ENCODE measurements at places on chromosomes 3 and 15.

DNA sequence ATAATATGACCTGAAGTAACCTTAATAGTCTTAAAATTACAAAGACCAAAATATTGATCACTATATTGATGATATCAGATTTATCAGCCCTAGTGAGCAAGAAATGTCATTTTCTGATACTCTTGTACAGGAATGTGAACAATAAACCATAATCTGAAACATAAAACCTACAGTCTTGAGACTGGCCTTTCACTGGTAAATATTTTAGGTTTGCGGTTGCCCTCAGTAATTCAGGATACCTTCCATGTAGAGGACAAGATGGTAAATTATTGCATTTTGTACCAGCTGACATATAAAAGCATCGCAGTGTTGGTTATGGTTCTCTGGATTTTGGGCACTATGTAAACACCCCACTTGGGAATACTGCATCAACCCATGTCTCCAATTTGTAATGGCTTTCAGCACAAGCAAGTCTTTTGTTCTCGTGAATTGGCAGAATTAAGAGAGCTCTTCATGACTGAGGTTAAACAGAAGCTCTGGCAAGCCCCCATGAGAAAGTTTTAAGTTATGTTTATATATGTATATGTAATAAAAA, 128.5 kb downstream of the LMLN start:
- no peak for DNase-seq

GRCh38 chr3:145457825-145458552, 703.0 kb downstream of the PLOD2 start:
- no peak for DNase-seq

DNA sequence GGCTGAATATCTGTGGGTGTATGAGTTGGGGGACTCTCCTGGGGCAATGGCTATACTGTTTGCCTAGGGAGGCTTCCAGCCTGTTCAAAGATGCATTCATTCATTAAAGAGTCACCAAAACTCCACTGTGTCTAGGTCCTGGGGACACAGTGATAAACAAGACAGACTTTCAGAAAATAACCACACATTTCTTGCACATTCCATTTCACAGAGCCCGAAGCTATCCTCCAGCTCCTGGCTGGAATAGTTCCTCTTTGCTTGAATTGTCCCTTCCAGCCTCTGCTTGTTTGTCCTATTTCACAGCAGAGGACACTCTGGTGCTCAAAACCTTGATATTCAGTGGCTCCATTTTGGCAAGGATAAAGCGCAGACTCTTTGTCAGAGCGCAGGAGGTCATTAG, 61.7 kb upstream of the ITGA11 start:
- no peak for DNase-seq

DNA sequence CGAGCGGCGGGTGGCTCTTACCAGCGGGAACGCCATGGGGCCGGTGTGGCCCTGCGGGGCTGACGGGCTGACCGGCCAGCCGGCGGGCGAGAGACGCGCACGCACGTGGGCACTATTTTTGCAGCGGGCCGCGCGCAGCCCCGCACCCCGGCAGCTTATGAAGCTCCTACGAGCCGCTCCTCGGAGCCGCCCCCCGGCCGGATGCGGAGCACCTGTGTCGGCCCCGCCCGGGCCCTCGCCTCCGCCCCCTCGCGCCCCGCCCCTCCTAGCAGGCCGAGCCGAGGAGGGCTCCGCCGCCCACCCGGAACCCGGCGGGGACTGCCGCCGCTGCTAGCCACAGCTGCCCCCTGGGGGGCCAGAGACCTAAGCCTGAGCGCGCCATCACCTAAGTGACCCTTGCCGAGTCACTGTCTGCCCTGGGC, 683 bp upstream of the CPEB1 start:
- DNase-seq, result no peak

DNA sequence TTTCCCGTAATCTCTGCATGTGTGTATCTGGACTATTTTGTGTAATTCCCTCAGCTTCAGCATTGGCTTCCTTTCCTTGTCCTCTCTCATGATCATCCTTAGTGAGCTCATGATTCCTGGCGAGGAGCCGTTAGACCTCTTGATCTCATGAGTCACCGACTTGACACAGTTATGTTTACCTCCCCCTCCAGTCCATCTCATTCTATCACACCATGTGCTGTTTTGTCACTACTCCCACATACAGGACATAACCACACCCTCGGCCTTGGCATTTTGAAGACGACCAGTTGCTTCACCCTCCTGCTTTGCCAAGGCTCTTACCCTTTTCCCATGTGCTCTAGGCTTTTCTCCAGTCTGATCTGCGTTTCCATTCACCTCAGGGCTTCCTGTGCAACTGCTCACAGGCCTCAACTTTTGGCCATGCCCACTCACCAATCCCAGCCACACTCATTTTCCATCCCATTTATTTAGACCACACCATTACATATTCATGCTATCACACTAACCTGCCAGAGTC, 41.5 kb downstream of the CP start:
- peak; percentile 75 for DNase-seq

DNA sequence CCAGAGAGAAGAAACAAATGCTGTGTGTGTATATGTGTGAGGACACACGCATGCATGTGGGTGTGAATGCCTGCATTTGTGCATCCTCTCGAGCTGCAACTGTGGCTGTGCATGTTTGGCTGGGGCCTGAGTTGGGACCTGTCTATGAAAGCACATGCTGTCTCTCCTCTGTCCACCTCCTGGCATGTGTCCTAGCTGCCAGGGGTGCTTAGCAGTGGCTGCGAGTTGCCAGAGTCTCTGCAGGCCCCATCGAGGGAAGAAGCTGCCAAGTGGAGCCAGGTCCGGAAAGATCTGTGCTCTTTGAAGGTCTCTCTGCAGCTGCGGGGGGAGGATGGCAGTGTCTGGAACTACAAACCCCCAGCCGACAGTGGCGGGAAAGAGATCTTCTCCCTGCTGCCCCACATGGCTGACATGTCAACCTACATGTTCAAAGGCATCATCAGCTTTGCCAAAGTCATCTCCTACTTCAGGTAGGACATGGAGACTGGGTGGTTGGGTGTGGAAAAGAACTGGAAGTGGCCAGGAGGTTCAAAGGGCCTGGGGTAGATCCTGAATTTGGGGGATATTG, 30.7 kb downstream of the NR1I2 start:
- DNase-seq, result peak; percentile 78

DNA sequence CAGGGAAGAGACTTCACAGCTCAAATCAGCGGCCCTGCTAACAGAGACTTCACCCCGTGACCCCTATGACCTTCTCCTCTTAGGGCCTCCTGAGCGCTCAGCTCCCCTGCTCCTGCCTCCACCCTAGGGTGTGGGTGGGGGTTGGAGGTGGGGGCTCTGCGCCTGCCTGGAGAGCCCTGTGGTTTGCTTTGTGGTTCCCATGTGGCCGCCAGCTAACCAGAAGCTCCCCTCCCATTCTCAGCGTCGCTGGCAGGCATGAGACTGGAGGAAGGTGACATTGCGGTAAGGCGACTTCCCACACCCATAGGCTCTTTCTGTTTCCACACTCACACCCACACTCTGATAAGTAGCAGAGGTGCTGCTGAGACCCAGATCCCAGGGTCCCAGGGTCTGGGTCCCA, 27.6 kb downstream of the XYLB start:
- DNase-seq, result no peak

DNA sequence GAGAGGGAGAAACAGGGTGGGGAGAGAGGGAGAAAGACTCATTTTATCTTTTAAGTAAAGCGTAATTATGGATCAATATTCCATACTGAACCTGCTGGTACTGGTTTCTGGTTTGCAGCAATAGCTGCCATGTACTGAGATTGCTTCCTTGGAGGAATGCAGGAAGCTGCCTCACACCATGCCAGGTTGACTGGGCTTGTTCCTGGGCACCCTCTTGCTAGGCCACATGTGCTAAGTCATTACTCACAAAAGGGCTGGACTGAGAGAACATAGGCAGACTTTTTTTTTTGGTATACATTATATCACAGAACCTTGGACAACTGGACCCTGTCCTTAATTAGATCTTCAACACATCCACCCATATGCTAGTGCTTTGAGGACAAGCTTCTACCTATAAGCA, 193.4 kb downstream of the ZNF621 start:
- DNase-seq, result no peak

GRCh38 chr3:169984292-169984691, 17.7 kb downstream of the SEC62 start:
- no peak for DNase-seq

DNA sequence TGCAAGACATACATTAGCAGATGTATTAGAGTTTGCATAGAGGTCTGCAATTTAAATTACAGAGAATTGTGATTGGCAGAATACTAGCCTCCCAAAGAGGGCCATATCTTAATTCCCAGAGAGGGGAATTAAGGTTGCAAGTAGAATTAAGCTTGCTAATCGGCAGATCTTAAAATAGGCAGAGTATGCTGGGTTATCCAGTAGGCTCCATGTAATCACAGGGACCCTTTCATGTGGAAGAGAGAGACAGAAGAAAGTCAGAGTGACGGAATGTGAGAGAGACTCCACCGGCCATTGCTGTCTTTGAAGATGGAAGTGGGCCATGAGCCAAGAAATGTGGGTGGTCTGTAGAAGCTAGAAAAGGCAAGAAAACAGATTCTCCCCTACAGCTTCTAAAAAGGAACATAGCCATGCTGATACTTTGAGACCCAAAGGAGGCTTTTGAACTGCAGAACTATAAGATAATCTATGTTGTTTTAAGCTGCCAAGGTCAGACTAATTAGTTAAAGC, 38.8 kb downstream of the IMPG2 start:
- no peak for DNase-seq

GRCh38 chr3:108387063-108387462, 90.7 kb downstream of the HHLA2 start:
- DNase-seq, result no peak

GRCh38 chr3:129249284-129250065, at the start of gene COPG1:
Gene COPG1, plus strand, starts transcription at chr3:129249606. Its CDS starts 104 bp downstream, at chr3:129249710.
- DNase-seq, result peak; percentile 94

DNA sequence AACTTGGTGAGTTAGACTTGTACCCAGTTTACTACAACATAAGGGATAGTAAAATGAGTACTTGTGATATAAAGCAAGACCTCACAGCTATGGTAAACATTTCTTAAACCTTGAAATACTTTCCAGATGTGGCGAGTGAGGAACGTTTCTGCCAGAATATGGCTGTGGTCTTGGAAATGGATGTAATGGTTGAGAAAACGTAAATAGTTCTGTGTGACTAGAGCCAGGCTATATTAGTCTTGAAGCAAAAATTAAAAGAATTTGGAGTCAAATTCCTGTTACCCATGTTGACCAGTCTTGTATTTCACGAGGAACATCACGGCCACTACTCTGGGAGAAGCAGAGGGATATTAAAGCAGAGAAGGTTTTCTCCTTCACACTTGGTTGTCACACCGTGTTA, 15.3 kb downstream of the OR4F15 start:
- no peak for DNase-seq

DNA sequence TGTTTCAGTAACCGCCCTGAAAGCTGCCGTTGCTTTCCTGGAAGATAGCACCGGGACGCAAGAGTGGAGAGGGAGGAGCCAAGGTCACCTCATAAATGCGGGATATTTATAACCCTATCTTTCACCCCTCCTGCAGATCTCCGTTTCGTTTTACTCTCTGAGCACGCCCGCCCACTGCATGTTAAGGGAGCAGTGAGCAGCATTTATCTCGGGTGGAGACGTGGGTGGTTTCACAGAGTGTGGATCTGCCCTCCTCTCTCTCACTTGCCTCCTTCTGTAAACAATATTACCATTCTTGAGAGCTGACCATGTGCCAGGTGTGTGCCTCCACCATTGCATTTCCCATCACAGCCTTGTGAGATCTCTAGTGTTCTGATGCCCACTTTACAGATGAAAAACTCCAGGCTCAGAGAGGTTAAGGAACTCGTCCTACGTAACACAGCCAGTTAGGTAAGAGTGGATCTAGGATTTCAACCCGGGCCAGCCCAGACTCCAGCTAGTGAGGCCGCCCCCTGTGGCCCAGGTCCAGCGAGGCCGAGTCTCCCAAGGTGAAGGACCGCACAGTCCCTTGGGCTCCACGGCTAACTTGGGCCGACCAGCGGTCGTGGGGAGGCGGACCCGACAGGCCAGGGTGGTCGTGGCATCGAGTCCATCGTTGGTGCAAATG, 16.9 kb upstream of the SEMA4B start:
- peak; percentile 85 for DNase-seq

- DNase-seq, result no peak
These were observed 252.3 kb upstream of the ARRDC4 start for GRCh38 chr15:97708252-97708651.

DNA sequence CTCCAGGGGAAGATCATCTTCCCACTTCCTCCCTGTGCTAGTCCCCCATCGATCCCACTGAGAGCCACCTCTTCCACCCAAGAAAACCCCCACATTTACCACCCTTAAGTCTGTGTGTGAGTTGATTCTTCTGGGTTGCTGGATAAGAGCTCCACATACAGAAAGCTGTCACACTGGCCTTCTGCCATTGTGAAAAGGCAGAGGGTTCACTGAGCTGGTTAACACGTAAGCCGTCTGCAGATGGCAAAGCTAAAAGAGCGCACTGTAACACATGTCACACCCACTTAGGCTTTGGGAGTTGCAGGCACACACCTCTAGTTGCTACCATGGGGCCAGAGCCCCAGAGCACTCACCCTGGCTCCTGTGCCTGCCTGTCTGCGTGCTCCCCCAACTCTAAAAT, 309.8 kb upstream of the LRRC3B start:
- DNase-seq, result no peak

GRCh38 chr3:68004091-68004490, 349.7 kb upstream of the SUCLG2 start:
- DNase-seq, result no peak

- no peak for DNase-seq
These were observed 47.2 kb downstream of the CCDC12 start for GRCh38 chr3:46929324-46929723.

DNA sequence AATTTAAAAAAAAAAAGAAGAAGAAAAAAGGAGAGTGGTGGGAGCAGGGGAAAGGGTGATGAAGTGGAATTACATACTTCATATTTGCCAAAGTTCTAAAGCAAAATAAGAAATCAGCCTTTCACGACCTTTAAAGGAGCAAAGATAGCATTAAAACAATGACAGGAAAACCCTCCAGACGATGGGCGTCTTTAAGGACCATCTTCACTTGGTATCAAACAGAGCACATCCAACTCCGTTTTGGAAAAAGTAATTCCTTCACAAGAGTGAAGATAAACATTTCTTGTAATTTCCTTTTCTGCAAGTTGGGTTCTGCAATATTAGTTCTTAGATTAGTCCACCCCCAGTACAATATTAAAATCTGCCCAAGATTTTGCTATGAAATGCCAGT, 32.8 kb downstream of the FRMD4B start:
- no peak for DNase-seq

- DNase-seq, result no peak
These were observed 63.1 kb downstream of the DCLK3 start for GRCh38 chr3:36701249-36701572.

GRCh38 chr15:36371509-36371908, 207.9 kb upstream of the CDIN1 start:
- DNase-seq, result no peak

GRCh38 chr3:176655404-176656094, 541.7 kb downstream of the TBL1XR1 start:
- no peak for DNase-seq

GRCh38 chr15:74206801-74207281, 4.3 kb upstream of the STRA6 start:
- DNase-seq, result peak; percentile 0

- no peak for DNase-seq
These were observed 1560.4 kb upstream of the GBE1 start for GRCh38 chr3:83321891-83322290.
